ENCODE measurements at places on chromosomes 2 and 18. TPM values are rescaled to one million over a fixed set of nuclear protein-coding genes. Genes with fewer than 3 reads are reported as not detected.
A peak's percentile ranks its signal among the peaks of the same experiment; 100 is the strongest.

The CENPA gene
- 0.38 TPM for total RNA-seq

The RAPH1 gene
- 1.5 TPM for total RNA-seq

The CTAGE1 gene
- total RNA-seq: not detected

GRCh38 chr18:64271246-64271645 lies 122.4 kb upstream of the LINC00305 start:
- H3K36me3 ChIP-seq: no peaks in the 10 kb centered on the region
- no peak for DNase-seq
- no peaks in the 10 kb centered on the region for H3K4me1 ChIP-seq
- no peaks in the 10 kb centered on the region for H3K27me3 ChIP-seq
- no peak overlapping the region for H3K4me3 ChIP-seq
- no peak overlapping the region for H3K27ac ChIP-seq

DNA sequence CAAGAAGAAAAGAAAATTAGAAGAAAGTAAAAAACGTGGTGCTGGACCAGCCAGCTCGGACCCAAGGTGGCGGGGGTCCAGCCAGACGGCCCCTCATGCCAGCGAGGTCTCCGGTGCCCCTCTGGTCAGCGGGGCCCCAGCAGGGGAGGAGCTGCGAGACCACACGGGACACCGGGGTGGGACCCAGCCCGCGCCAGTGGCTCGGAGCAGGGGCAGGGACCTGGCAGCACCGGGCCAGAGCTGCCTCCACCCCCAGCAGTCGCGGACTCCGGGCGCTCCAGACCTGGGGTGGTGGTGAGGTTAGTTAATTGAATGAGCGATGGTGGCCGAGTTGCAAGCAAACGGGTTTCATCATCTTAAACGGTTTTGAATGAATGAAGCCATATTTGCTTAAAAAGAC lies 289.9 kb upstream of the MC4R start:
- H3K36me3 ChIP-seq: no peaks in the 10 kb centered on the region
- no peak overlapping the region for H3K27ac ChIP-seq
- no peaks in the 10 kb centered on the region for H3K4me1 ChIP-seq
- no peaks in the 10 kb centered on the region for H3K27me3 ChIP-seq
- H3K4me3 ChIP-seq: no peak overlapping the region

- H3K27me3 ChIP-seq: no peaks in the 10 kb centered on the region
- H3K27ac ChIP-seq: no peak overlapping the region
These were observed 21.5 kb upstream of the GPC1 start for GRCh38 chr2:240413813-240414429.

DNA sequence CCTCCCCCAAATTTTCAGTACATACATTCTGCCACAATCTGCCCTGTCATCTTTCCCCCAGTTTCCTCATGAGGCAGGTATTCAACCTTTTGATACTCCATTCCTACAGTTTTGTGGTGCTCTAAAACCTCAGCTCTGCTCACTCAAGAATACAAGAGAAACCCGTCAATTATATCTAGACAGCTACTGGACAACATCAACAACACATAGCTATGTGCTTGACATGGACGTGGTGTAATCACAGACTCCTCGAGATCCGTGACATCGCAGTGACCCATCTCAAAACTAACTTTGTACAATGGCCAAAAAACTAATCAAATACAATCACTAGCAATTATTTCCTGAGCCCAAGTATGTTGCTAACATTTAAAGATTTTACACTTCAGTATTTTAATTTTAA lies 23.6 kb downstream of the WDSUB1 start:
- H3K27ac ChIP-seq: no peak overlapping the region
- no peak for DNase-seq
- H3K4me1 ChIP-seq: no peaks in the 10 kb centered on the region
- peaks cover 2% of the 10 kb centered on the region for H3K36me3 ChIP-seq
- no peaks in the 10 kb centered on the region for H3K27me3 ChIP-seq

GRCh38 chr2:207502577-207503198 lies 27.1 kb upstream of the CREB1 start:
- no peak overlapping the region for H3K4me3 ChIP-seq
- no peaks in the 10 kb centered on the region for H3K36me3 ChIP-seq
- peak overlapping the region; percentile 64 for H3K27ac ChIP-seq
- H3K27me3 ChIP-seq: no peaks in the 10 kb centered on the region
- peaks cover 60% of the 10 kb centered on the region for H3K4me1 ChIP-seq

All from natural killer cell (primary cell).